Dorsolateral prefrontal cortex (tissue), 122 donors: ENCODE measurements at places on chromosomes 11 and 22.

DNA sequence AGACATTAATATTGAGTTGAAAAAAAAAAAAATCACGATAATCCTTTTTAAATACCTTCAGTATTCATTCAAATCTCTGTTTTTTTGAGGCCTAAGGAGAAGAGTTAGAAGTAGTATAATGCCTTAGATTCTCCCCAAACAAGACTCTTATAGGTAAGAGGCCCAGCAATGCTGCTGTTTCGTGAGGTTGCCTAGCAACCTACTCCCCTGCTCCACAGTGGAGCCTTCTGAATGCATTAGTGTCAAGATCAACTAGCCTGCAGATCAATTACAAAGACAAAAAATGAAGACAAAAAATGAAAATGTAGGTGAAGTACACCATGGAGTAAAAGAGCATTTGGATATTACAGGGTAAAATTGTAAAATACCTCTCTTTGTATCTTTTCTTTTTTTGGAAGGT lies 229.8 kb upstream of the LUZP2 start:
- DNase-seq, result no peak

GRCh38 chr22:22546490-22546889 lies 12.6 kb downstream of the PRAME start:
- DNase-seq, result no peak

DNA sequence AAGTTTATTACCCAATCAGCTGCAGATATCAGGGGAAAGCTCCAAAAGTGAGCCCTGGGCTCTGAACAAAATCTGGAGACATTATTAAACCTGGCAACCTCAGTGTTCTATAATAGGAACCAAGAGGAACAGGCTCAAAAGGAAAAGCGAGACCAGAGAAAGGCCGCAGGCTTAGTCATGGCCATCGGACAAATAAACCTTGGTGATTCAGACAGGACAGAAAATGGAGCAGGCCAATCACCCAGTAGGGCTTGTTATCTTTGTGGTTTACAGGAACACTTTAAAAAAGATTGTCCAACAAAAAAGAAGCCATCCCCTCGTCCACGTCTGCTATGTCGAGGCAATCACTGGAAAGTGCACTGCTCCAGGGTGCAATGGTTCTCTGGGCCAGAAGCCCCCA lies 7.7 kb upstream of the PANX1 start:
- no peak for DNase-seq

DNA sequence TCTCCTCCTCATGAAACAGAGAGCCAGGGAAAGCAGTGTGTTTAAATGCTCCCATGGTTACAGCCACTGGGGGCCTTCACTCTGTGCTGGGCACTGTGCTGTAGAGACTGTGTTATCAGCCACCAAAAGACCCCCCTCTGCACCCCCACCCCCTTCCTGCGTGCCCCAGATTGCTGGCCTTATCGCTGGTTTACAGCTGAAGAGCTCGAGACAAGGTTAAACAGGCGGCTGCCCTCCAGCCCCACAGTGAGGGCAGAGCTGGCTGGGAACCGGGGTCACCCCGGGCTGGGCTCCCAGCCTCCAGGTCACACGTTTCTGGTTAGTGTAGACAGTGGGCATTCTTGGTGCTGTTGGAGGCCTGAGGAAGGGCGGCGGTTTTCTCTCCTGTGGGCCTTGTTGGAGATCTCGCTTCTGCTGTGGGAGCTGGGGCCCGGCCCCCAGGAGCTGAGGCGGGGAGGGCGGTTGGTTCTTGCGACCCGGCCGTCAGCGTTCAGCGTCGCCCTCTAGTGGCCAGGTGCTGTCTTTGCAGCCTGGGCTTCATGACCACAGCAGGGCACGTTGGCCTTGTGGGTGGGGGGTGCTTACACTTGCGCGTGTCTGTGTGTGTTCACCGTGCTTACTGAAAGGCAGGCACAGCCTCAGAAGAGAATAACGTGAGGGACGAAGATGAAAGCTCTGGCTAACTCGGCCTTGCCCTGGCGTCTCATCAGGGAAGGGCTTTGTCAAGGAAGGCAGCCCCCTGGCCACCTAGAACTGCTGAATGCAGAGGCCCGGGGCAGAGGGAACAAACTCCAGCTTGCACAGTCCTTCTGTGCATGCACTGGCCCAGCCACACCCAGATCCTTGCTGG lies 40.8 kb downstream of the TBC1D22A start:
- no peak for DNase-seq
